ENCODE measurements at places on chromosomes 5 and 9.

GRCh38 chr9:98886691-98887229 lies 56.9 kb upstream of the COL15A1 start:
- DNase-seq = no peak

DNA sequence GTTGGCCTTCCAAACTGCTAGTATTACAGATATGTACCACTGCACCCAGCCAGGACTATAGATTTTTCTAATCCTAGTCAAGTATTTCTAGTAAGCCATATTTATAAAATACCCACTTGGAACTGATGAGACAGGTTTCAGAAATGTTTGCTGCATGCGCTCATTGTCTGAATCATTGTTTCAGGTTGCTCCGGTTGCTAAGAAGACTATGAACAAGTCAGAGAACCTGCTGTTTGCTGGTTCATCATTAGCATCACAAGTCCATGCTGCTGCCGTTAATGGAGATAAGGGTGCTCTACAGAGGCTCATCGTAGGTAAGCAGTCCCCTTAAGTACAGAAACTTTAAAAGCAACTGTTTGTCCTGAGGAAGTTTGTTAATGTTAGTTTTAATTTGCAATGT lies 5.3 kb downstream of the INVS start:
- no peak for DNase-seq

DNA sequence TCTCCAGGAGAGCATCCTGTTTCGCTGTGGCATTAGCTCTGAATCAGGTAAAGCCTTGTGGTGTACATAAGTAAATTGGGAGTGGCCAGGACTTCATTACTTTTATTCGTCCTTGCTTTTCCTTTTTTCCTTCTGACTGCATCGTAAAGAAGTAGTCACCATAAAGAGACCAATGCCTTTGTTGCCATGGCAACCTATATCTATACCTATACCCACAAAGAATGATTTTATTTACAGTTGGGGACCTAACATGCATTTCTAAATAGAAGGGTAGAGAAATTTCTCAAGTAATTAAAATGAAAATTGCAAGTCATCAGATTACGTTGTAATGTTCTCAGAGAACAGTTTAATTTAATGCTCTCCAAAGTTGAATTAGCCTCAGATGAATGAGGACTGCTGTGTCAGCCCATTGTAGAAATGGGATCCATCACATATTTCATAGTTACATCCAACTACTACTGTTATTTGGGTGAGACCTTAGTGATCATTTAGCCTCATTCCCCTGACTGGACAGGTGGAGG lies 18.6 kb downstream of the PTCD2 start:
- DNase-seq = no peak

DNA sequence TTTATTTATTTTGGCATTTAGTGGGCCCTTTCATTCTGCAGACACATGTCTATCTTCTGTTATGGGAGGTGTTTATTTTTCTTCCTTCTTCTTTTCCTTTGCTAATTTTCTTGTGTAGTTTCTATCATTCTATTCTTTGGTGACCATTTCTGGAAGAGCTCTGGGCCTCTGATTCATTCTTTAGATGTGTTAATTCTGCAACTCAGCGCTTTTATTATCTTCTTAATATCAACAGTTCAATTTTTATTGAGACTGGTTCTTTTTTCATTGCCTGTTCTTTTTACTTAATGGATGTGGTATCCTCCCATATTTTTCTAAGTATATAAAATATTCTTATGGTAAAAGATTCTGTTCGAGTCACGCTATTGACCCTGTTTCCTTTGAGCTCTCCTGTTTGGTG lies 112.0 kb downstream of the HSPA4 start:
- DNase-seq = no peak
